DMS53 (cell line): ENCODE measurements at places on chromosomes 6 and 20.

DNA sequence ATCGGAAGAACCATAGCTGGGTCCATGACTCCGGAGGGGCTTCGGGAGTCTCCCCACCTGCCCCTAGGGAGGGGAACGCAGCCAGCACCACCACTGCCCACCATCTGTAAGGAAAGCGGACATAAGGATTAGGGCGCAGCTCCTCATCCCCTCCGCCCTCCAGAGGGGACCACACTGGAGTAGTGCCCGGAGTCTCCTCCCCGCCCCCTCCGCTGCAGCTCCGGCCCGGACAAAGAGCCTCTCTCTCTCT lies 628 bp downstream of the SLC35B2 start:
- no peak for DNase-seq

DNA sequence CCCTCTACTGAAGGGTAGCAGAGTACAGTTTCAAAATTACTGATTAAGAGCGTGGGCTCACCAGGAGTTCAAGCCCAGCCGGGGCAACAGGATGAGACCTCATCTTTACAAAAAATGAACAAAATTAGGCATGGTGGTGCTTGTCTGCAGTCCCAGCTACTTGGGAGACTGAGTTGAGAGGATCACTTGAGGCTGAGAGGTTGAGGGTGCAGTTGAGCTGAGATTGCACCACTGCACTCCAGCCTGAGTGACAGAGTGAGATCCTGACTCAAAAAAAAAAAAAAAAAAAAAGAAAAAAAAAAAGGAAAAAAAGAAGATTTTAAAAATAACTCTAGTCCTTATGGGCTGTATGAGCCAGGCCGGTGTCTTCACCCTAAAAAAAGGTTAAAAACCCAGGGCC lies 18.7 kb downstream of the PABPC1L start:
- DNase-seq, result no peak

GRCh38 chr6:53436526-53437303 lies 88.0 kb upstream of the ELOVL5 start:
- no peak for DNase-seq

GRCh38 chr6:15689586-15690482 lies 27.0 kb upstream of the DTNBP1 start:
- DNase-seq, result no peak

DNA sequence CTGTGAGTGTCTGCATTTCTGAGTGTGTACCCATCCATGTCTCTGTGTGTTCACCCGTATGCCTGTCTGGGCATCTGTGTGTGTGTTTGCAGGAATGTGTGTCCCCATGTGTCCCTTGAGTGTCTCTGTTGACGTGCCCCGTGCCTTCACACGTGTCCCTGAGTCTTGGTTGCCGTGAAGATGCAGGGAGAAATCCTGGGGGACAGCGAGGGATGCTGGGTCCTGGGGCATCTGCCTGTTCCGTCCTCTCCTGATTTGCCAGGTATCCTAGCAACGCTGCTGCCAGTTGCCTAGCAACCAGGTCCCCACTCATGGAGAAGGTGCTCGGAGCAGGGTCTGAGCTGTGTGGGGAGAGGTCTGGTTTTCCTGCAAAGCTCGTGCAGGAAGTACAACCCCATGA lies 6.0 kb upstream of the LKAAEAR1 start:
- DNase-seq, result peak; percentile 65

DNA sequence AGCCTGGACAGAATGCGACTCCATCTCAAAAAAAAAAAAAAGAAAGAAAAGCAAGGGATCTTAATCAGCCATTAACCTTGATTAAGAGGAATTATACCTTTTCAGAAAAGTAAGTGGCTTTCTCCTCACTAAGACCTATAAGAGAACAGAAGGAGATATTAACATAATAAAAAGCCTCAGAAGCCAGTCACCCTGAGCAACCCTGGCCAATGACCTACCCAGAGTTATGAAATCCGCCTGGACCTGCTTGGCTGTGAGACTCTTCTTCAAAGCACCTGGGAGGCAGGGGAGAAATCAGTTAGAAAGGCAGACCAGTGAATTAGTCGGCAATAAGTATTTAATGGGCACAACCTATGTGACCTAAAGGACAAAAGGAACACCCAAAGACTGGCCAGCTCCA lies 32.7 kb upstream of the C20orf203 start:
- no peak for DNase-seq

GRCh38 chr20:57654998-57655808 lies 35.0 kb upstream of the ZBP1 start:
- DNase-seq, result no peak

DNA sequence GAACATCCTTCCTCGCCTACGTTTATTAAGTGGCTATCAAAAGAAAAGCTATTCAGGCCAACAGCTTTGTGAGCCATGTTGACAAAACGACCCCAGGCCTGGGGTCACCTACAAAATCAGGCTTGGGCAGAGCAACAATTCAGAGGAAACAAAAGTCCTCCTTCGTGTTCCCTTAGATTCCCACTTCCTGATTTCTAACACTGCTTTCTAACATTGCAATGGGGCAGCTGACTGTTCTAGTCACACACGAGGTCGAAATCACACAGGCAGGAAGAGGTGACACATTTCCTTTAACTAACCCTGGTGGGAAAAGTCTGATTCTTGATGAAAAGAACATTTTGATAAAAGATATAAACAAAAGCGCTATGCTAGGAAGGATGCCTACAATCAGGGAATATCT lies 31.9 kb downstream of the WDR27 start:
- DNase-seq, result peak; percentile 23

DNA sequence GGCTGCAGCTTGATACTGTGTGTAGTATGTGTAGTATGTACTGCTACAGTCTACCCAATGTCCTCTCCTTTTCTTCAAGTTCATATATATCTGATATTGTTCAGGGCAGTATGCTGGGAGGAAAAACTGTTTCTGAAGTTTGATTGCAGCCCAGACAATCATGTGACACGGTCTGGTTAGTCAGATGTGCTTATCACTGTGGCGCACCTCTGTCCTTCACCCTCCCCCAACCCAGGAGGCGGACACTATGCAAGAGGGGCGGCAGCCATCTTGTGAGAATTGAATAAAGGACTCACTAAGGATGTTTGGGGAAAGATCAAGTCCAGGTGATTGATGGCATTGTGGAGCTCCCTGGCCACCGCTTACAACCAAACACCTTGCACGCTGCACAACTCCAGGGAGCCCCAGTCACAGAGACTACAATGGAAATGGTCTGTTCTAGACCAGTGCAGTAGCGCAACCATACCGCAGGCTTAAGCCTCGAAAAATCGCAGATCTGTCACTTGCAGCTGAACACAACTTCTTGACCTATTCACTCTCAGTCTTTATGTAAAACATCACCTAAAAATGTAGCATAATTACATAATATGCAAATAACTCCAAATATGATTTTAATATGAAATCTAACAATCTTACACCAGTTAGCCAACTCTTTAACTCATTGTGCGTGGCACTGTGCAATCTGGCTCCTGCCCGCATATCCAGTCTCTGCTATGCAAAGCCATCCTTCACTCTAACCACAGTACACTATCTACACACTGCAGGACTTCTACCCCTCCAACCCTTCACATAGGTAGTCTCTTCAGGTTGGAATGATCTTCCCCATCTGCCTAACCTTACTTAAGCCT lies 79.3 kb downstream of the VGLL2 start:
- no peak for DNase-seq

GRCh38 chr6:141443668-141444289 lies 688.9 kb upstream of the GJE1 start:
- no peak for DNase-seq

DNA sequence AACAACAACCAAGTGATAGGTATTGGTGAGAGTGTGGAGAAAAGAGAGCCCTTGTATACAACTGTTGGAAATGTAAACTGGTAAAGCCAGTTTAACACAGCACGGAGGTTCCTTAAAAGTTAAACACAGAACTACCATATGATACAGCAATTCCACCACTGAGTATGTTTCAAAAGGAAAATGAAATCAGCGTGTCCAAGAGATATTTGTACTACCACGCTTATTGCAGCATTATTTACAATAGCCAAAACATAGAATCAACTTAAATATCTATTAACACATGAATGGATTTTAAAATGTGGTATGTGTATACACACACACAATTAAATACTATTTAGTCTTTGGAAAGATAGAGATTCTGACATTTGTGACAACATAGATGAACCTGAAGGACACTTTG lies 1.1 kb downstream of the PTCHD4 start:
- peak; percentile 86 for DNase-seq

DNA sequence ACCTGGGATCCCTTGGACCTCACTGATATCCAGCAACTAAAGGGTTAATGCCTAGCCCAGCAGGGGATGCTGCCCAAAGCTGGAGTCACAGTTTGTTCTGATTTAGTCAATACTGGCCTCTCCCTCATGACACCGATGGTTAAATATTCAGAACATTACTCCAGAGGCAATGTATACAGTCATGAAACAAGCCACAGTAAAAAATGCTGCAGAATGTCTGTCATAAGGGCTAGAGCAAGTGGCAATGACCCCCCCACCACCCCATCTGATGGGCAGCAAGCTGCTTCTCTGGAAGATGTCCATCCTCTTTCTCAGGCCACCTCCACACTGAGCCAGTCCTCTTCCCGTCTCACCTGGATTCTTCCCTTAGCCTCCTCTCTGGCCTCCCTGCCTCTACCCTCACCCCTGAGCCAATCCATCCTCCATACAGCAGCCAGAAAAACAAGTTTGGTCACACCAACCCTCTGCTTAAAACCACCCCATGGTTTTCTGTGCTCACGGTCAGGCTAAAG lies 99.0 kb upstream of the KCNG1 start:
- no peak for DNase-seq

DNA sequence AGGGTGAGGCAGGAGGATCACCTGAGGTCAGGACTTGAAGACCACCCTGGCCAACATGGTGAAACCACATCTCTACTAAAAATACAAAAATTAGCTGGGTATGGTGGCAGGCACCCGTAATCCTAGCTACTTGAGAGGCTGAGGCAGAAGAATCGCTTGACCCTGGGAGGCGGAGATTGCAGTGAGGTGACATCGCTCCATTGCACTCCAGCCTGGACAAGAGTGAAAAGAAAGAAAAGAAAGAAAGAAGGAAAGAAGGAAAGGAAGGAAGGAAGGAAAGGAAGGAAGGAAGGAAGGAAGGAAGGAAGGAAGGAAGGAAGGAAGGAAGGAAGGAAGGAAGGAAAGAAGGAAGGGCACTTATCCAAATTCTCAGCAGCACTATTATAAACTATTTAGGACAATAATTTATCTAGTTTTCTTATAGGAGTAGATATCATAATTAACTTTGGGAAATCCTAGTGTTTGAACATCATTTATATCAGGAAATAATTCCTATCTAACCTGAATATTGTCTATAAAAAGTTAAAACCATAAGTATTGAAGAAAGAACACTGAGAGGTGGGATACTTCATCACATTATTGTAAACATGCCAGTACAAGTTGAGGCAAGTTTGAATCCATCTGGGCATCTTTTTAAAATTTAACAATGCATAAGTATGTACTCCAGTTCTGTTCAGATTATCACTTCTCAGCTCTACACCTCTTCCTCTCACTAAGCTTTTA lies 305.5 kb downstream of the SLC35F1 start:
- DNase-seq, result no peak

DNA sequence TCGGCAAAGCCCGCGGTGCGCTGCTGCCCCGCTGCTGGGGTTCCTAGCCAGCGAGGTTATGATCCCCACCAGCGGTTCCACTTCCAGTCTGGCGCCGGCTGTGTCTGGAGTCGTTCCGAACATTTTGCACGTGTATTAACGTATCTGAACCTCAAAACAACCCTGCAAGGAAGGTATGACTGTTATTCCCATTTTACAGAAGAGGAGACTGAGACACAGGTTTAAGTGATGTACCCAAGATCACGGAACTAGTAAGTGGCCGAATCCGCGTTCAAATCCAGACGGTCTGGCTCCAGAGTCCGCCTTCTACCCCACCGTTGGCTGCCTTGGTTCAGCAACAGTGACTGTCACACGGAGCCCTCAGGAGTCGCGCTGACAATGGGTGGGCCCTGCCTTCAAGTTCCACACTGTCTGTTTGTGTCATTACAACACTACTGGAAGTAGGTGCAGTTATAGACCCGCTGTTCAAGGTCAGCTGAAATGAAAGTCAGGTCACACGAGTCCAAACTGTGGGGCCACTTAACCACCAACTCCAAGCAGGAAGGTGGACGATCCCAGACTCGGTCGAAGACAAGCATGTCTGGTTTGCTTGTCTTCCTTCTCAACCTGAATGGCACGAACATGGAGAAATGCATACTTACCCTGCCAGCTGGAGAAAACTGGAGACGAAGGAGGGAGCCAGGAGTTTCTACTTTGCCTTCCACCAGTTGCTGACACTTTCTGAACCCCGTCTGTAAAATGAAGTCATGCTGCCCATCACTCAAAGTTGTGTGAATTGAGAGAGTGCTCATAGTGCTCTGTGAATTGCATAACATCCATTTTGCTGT lies 803 bp upstream of the SRXN1 start:
- DNase-seq, result no peak

- no peak for DNase-seq
Observed at GRCh38 chr20:58228484-58229197, at the start of gene ANKRD60. Gene ANKRD60, minus strand, starts transcription at chr20:58228653. Its CDS starts 0 bp downstream, at chr20:58228653.

- peak; percentile 77 for DNase-seq
Observed at GRCh38 chr6:39347906-39348585, 25.5 kb upstream of the KCNK16 start.

DNA sequence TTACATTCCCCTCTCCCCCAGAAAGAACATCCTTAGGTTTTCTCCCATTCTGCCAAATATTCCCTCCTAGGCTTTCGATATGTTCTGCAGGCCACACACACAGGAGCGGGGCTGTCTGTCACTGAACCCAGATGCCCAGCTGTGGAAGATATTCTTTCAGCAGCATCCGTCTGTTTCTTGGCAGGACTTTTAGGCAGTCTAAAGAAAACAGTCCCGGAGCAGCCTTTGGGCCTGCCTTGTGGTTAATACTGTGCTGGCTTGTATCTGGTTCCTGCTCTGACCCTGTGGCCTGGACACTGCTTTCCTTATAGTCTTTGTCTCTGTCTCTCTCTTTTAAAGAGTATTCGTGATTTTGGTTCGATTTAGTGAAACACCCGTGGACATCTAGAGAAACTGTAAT lies 94.6 kb upstream of the SUPT3H start:
- DNase-seq, result no peak

DNA sequence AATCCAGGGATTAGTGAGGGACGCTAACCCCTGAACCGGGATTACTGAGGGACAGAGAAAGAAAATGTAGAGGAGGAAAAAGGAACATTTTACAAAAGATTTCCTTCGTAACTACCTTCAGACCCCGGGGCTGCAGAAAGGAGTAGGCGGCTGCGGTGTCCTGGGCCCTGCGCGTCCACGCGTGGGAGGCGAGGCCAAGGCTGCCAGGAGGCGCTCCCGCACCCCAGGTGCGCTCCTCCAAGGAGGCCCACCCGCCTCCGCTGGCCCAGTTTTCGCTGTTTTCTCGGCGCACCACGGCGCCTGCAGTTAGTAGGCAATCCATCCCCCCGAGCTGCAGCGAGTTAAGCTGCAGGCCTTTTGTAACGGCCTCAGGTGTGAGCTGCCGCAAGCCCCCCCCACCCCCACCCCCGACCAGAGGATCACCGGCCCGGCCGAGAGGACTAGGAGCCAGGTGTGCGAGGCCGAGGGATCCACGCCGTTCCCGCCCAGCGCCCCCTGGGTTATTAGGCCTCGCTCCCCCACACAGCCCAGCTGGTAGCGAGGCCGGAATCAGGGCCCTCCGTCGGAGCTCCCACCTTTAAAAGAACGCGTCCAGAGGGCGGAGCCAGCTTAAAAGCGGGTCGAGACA lies 380.3 kb upstream of the ARID1B start:
- no peak for DNase-seq

GRCh38 chr6:80548532-80548931 lies 442.1 kb downstream of the BCKDHB start:
- DNase-seq, result no peak
